ENCODE measurements at places on chromosomes 12 and 14. TPM values are rescaled to one million over a fixed set of nuclear protein-coding genes. Genes with fewer than 3 reads are reported as not detected.

GPD1 gene
- total RNA-seq: 0.69 TPM

IFNG gene
- not detected for total RNA-seq

SSTR1 gene
- 0.17 TPM for total RNA-seq

LRRC43 gene
- 1.3 TPM for total RNA-seq

PPM1H gene
- total RNA-seq: 27.1 TPM

KLRK1 gene
- not detected for total RNA-seq

CLEC4C gene
- not detected for total RNA-seq

PLCZ1 gene
- 0.69 TPM for total RNA-seq

PAPOLA gene
- 55.6 TPM for total RNA-seq

SMIM41 gene
- 0.15 TPM for total RNA-seq

LHX5 gene
- total RNA-seq: 0.35 TPM
